Fibroblast of lung (primary cell): ENCODE measurements at places on chromosomes 11 and 22. TPM values are rescaled to one million over a fixed set of nuclear protein-coding genes. Genes with fewer than 3 reads are reported as not detected.

The ADM gene
- 490 and 1,010 TPM in 2 replicates for total RNA-seq

The APLNR gene
- not detected in 2 replicates for total RNA-seq

The GLYAT gene
- total RNA-seq, result not detected in 2 replicates

The SPON1 gene
- 3.5 and 30.6 TPM in 2 replicates for total RNA-seq

The CBLIF gene
- total RNA-seq, result not detected in 2 replicates
